NCI-H446 treated with DMSO at 0.1 percent for 48 hours (cell line): ENCODE measurements at places on chromosomes 11 and 22.

GRCh38 chr11:48020092-48020755 is 39.9 kb downstream of the PTPRJ start:
- DNase-seq = no peak

- no peak for DNase-seq
These were observed 1.4 kb upstream of the GGA1 start for GRCh38 chr22:37607010-37607934.

- DNase-seq = no peak
These were observed 41.1 kb downstream of the DIXDC1 start for GRCh38 chr11:111978028-111978771.

DNA sequence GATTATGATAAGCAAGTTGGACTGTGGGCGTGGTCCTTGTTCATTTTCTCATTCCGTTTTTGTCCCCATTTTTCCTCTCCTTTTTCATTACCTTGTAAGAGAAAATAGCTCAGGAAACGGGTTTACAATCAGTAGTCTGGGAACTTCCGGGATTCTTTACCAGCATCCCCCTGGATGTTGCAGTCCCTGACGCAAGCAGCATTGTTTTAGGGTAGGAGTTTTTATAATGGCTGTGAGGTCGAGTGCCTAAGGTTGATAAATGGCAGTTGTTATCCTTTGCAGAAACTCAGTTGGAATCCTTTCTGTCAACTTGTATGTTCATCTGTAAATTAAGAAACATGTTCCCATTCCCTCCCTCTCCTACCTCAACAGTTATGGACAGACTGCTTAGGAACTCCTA is 68.3 kb downstream of the ARHGEF12 start:
- no peak for DNase-seq

GRCh38 chr11:11416502-11416901 is 63.5 kb upstream of the CSNK2A3 start:
- DNase-seq = no peak

- DNase-seq = no peak
These were observed 70.8 kb downstream of the MED15 start for GRCh38 chr22:20578192-20578591.

GRCh38 chr11:83004746-83005556 is 66.7 kb downstream of the RAB30 start:
- no peak for DNase-seq
